ENCODE measurements at places on chromosomes 2 and 18. TPM values are rescaled to one million over a fixed set of nuclear protein-coding genes. Genes with fewer than 3 reads are reported as not detected.

WDPCP gene
- 13.7 TPM for total RNA-seq

TRIM54 gene
- total RNA-seq: 409 TPM

SCN9A gene
- 0.47 TPM for total RNA-seq

- no peak for DNase-seq
Measured at GRCh38 chr2:166158546-166158945, 30.7 kb upstream of the SCN1A start.

GRCh38 chr2:196239622-196240587 lies 68.5 kb upstream of the STK17B start:
- DNase-seq: peak; percentile 50

DNA sequence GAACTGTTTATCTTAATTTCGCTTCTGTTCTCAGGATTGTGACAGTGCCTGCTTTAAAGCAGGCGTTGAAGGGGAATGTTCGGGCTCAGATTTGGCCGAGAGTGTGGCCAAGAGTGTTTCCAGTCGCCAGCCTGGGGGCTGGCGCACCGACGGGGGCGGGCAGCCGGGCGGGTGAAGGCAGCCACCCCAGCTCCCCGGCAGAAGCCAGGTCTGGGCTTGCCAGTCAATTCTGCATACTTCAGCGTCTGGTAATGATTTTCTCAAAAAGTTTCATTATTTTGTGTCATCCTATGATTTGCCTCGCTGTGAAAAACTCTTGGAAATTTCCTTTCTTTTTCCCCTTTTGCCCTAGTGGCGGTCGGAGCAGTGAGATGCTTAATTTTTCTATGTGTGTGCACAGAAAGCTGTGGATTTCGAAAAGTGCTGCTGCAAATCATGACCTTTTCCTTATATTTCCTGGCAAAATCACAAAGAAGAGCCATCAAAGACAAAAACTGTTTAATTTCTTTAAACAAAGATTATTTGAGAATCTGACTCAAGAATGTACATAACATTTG lies 856 bp downstream of the FAM228A start:
- DNase-seq: no peak

DNA sequence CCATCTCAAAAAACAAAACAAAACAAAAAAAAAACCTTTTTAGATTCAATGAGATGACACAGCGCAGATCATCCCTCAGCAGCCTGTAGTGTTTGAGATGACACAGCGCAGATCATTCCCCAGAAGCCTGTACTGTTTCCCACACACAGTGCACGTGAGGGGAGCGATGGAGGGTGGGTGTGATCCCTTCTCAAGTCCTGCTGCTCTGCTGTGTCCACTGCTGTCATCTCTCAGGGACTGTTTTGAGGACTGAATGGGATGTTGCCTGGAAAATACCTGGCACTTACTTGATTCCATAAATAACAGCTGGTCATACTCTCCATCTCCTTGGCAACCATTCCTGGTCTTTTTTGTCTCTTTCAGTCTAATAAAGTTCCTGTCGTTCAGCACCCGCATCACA lies 25.7 kb downstream of the TGOLN2 start:
- DNase-seq: no peak

DNA sequence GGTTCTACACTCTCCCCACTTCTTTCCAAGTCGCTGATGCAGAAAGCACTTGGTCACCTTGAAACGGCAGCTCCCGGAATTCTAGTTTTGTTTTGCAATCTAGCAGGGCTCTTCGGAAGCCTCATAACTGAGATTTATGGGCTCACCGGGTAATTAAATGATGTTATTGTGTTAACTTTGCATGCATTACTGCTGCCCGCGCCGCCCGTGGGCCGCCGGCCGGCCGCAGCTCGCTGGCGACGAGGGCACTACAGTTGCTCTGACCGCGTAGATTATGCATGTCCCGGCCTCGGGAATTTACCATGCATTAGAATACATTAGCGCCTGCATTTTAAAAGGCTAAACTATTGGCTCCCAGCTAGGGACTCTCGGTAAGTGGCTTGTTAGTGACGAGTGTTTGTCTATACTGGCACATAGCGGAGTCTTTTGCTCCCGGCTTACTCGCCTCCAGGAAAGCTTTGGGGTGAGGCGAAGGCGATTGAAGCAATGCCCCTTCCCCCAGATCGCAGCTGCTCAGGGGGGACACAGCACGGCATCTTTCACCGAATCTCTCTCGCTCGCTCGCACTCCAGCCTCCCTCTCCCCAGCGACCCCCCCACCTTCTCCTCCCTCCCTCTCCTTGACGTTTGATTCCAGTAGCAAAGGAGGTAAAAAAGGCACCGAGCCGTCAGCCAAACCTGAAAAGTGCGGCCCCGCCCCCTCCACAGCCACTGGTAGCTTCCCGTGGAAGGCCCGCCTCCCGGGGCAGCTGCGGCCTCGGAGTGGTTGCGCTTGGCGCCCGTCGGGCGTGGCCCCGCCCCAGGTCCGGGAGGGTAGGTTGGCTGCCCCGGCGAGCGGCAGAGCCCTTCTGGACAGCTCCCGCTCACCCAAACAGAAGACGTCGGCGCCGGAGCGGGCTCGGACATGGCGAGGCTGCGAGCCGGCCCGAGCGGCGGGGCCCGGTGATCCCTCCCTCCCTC lies at the start of gene ONECUT2:
Gene ONECUT2 (plus strand): TSS at position 839 of the 959 bp plus-strand sequence. CDS start 343 bp downstream, outside the sequence.
- DNase-seq: peak; percentile 93

DNA sequence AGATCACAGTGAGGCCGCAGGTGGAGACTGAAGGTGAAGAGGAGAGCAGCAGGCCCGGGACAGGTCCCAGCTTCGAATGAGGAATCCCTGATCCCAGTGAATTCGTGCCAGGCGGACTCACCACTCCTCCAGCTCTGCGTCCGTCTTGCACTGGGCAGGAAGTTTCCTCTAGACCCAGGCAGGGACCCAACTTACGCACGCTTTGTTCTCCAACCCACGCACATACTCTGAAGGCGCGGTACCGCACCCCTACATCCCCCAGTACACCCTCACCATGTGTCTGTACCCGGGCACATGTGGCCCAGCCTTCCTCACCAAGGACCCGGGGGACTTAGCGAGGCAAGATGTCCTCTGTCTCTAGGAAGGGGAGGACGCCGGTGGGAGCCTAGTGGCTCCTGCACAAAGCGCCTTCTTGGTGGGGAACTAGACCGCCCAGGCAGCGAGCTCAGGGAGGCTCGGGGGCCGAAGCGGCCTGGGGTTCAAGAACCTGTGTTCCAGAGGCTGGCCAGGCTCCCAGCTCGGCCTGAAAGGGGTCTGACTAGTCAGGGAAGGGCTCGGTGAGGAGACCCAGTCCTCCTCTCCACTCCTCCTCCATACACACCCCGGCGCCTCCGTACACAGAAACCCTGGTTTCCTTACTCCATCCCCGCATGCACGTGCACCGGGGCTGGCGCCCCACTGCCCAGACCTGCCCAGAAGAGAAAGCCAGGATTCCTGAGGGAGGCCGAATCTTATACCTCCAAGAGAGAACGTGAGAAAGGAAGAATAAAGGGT lies 38.3 kb upstream of the ATP6V1B1 start:
- peak; percentile 49 for DNase-seq

GRCh38 chr2:95004711-95005110 lies 20.8 kb upstream of the MAL start:
- DNase-seq: no peak

- DNase-seq: no peak
Measured at GRCh38 chr2:100934504-100935371, 67.4 kb upstream of the RPL31 start.

DNA sequence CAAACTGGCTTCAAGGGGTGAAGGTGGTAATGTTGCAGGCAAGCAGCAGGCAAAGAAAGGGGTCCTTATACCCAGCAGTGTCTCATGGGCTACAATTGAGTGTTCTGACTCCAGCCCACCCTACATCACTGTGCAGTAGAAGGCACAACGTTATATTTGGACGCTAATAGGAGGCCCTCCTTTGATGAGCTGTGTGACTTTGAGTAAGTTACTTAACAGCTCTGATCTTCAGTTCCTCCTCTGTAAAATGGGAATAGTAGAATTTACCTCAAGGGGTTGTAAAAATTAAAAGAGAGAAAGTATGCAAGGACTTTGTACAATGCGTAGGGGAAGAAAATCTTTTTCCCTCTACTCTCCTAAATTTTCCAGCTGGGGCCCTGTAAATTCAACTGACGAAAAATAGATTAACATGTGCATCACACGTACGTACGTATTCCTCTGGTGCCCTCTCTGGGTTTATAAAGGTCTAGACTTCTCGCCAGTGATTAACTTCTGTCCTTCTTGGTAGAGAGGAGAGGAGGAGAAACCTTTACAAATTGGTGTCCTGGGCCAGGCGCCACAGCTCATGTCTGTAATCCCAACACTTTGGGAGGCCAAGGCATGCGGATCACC lies 57.6 kb upstream of the REL start:
- DNase-seq: no peak

- DNase-seq: no peak
Measured at GRCh38 chr2:55106148-55106547, 55.9 kb upstream of the RTN4 start.
